KG1 (cell line): ENCODE measurements at places on chromosomes 3 and 15.

- no peak for DNase-seq
Measured at GRCh38 chr3:115833074-115833473, 209.8 kb downstream of the GAP43 start.

DNA sequence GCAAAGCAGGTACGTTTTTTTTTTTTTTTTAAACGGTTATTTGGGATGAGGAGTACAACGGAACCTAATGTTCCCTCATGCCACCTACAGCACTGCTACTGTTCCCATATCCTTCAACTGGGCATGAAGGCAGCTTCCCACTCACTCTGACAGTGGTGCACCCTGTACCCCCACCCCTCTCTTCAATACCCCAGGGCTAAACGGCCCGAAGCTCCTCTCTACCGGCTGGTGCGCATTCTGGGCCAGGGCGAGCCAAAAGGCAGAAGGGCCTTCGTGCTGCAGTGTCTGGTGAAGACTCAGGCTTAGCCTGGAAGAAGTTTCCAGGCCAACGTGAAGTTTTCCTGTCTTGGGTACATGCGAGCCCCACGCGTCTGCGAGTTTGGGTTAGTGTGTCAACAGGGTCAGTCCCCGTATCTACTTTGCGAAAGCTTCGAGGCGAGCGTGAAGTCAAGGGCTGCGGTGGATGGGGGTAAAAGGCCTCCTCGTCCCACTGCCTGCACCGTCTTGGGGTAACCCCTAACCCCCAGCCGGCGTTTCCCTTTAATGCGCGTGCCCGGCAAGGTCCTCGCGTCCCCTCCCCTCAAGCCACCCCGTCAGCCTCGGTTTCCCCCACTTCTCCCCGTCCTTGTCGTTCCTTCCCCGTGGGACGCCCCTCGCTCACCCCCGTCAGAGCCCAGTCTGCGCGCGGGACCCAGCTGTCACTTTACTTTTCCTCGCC is 765 bp upstream of the UBE2E2 start:
- no peak for DNase-seq

- DNase-seq, result no peak
Measured at GRCh38 chr15:52289629-52290081, 5.9 kb downstream of the MYO5C start.

DNA sequence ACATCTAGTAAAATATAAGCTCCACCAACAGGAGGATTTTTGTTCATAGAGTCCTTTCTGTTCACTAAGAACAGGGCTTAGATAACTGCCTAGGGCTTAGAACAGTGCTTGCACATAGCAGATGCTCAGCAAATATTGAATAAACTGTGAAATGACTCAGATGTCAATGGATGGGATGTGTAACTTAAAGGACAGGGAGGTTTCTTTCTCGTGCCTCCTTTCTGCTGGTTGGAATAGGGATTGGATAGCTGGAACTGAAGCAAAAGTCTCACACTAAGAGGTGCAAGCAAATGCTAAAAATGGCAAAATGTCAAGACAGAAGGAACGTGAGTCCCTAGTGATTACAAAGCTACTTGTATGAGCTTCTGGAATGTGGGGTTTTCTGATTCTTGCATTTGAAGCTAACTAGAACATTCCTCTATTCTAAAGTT is 392.8 kb upstream of the WNT5A start:
- no peak for DNase-seq

- no peak for DNase-seq
Measured at GRCh38 chr3:15794842-15795650, 2.7 kb downstream of the ANKRD28 start.
